ENCODE measurements at places on chromosomes 1 and 21. TPM values are rescaled to one million over a fixed set of nuclear protein-coding genes. Genes with fewer than 3 reads are reported as not detected.

DNA sequence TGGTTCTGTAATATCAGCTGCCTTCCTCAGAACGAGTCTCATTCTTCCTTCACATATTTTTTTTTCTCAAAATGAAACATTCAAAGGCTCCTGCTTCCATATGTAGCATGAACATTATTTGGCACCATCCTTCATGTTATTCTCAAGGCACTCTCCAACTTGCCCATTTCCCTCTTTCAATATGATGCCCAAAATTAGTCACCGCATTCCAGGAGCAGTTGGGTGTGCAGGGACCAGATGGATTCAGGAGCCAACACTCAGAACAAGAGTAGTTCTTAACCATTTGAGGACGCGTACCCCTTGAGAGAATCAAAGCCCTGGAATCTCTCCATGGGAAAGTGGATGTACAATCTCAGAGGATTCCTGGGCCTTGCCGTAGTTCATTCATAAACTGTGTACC is 50.3 kb downstream of the KCNK1 start:
- DNase-seq: no peak

- no peak for DNase-seq
Measured at GRCh38 chr1:108482708-108483107, 32.6 kb downstream of the NBPF6 start.

DNA sequence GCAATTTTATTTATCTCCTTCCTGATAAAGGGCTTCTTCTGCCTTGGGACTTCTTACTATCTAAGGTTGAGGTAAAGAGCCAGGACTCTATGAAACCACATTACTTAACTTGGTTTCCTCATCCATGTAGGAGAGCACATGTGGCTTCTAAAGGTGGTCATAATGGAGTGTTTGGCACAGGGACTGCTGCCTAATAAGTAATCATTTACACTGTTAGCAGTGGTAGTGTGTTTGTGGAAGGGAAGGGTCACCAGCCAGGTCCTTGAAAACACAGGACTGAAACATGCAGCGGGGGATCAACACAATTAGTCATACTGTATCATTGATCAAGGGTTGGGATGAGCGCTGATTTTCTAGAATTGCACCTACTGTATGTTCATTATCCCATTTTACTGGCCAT is 59.6 kb downstream of the UCK2 start:
- no peak for DNase-seq

GRCh38 chr1:103783944-103784377 is 34.3 kb downstream of the AMY1C start:
- DNase-seq: no peak

GRCh38 chr1:53971718-53972117 is 25.6 kb downstream of the LRRC42 start:
- DNase-seq: no peak

DNA sequence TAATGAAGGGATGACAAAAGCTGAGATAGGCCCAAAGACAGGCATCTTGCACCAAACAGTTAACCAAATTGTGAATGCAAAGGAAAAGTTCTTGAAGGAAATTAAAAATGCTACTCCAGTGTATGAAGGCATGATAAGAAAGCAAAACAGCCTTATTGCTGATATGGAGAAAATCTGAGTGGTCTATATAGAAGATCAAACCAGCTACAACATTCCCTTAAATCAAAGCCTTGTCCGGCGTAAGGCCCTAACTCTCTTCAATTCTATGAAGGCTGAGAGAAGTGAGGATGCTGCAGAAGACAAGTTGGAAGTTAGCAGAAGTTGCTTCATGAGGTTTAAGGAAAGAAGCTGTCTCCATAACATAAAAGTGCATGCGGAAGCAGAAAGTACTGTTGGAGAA is 4.3 kb upstream of the ANGEL2 start:
- DNase-seq: no peak

Gene SLC9C2
- not detected for total RNA-seq

Measured in glomerular endothelial cell (primary cell).